Glomerular endothelial cell (primary cell): ENCODE measurements at places on chromosomes 6 and 20. TPM values are rescaled to one million over a fixed set of nuclear protein-coding genes. Genes with fewer than 3 reads are reported as not detected.

ARFGEF3 gene
- 4.5 and 5.1 TPM in 2 replicates for total RNA-seq

SLC22A2 gene
- total RNA-seq, result not detected in 2 replicates

PMEPA1 gene
- total RNA-seq, result 11.9 and 16.2 TPM in 2 replicates

ADGRB3 gene
- under 0.01 TPM in 1 of 2 replicates, not detected in the other for total RNA-seq

MYH7B gene
- total RNA-seq, result not detected in 2 replicates
